ENCODE measurements at places on chromosomes 7 and 10.

- no peaks in the 10 kb centered on the region for H3K27me3 ChIP-seq
- no peak for DNase-seq
- no peaks in the 10 kb centered on the region for H3K36me3 ChIP-seq
- peak overlapping the region; percentile 61 for H3K4me3 ChIP-seq
- H3K4me1 ChIP-seq = peaks cover 11% of the 10 kb centered on the region
- no peak overlapping the region for H3K27ac ChIP-seq
These were observed 439 bp downstream of the IQUB start for GRCh38 chr7:123533929-123534382.

GRCh38 chr10:74118804-74119203, 31.8 kb downstream of the AP3M1 start:
- H3K4me1 ChIP-seq = peaks cover 11% of the 10 kb centered on the region
- H3K27ac ChIP-seq = peak overlapping the region; percentile 45
- H3K4me3 ChIP-seq = peak overlapping the region; percentile 7
- DNase-seq = peak; percentile 18
- H3K27me3 ChIP-seq = no peaks in the 10 kb centered on the region
- peaks cover 49% of the 10 kb centered on the region for H3K36me3 ChIP-seq

DNA sequence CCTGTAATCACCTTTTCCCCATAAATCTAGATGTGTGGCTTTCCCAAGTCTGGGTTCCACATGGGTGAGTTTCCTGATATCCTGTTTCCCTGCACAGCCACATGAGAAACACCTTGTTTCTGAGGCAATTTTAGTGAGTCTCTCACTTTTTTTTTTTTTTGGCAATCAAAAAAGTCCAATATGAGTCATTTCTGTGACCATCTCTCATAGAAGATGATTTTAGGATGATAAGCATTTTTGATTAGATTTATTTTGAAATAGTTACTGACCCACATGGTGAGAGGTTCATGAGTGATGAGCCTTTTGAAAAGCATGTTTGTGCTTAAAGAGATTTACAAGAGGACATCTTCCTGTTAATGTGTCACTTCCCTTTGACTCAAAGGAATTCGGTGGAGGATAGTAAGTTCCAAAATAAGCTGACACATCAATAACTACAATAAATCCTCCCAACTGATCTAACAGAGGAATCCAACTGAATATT, 464.0 kb downstream of the INHBA start:
- no peak overlapping the region for H3K4me3 ChIP-seq
- DNase-seq = no peak
- no peaks in the 10 kb centered on the region for H3K36me3 ChIP-seq

GRCh38 chr10:4068629-4069028, 283.6 kb upstream of the KLF6 start:
- no peak overlapping the region for H3K27ac ChIP-seq
- no peak overlapping the region for H3K4me3 ChIP-seq
- no peaks in the 10 kb centered on the region for H3K36me3 ChIP-seq
- no peak for DNase-seq
- H3K4me1 ChIP-seq = peaks cover 11% of the 10 kb centered on the region
- H3K27me3 ChIP-seq = no peaks in the 10 kb centered on the region

DNA sequence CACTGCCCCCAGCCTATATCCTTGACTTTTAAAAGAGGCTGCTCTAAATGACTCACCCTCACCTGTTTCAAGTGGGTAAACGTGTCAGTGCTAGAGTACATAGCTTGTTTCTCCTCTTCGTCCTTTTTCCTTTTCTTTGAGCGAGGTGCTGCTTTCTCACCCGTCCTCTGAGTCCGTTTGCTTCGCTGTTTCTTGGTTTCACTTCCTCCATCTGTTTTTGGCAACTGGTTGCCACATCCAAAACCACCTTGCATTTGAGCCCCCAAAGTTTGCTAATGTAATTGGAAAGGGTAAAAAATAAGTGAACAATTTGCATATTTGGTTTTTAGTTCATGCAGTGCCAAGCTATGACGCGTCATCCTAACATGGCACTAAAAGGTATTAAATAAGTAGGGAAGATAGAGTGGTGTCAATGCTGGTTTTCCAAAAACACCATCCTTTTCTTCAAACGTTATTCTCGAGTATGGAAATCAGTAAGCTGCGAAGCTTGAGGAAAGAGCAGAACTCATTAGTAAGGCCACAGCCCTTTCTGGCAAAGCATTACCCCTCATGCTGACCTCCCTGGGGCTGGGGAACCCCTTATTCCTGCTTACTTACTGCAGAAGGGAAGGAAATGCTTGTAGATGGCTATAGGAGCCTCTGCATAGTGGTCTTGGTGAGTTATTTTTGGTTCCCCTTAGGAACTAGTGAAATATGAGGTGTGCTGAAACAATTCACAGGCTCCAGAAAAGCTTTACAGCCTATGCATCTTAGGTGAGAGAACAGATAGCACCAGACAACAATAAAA, 133.5 kb downstream of the GALNT11 start:
- H3K27me3 ChIP-seq = no peaks in the 10 kb centered on the region
- H3K27ac ChIP-seq = no peak overlapping the region
- H3K4me3 ChIP-seq = no peak overlapping the region
- no peak for DNase-seq
- peaks cover 10% of the 10 kb centered on the region for H3K36me3 ChIP-seq

GRCh38 chr7:132825932-132826835, 249.9 kb upstream of the PLXNA4 start:
- H3K27me3 ChIP-seq = no peaks in the 10 kb centered on the region
- H3K27ac ChIP-seq = no peak overlapping the region

- H3K27ac ChIP-seq = no peak overlapping the region
- no peaks in the 10 kb centered on the region for H3K36me3 ChIP-seq
- no peak for DNase-seq
- H3K4me1 ChIP-seq = peaks cover 17% of the 10 kb centered on the region
These were observed 12.5 kb upstream of the HERPUD2 start for GRCh38 chr7:35707422-35707821.

DNA sequence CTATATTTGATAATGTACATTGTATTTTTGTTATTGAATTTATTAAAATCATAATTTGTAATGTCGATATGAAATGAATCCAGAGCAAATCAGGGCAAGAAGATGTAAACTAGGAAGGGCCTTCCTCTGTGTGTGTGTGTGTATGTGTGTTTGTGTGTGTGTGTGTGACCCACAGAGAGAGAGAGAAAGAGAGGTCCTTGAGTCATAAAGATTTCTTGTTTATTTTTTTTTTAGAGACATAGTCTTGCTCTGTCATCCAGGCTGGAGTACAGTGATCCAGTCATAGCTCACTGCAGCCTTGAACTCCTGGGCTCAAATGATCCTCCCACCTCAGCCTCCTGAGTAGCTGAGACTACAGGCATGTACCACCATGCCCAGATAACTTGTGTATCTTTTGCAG, 50.7 kb downstream of the INPP5F start:
- DNase-seq = no peak
- no peaks in the 10 kb centered on the region for H3K27me3 ChIP-seq
- H3K4me1 ChIP-seq = no peaks in the 10 kb centered on the region
- no peaks in the 10 kb centered on the region for H3K36me3 ChIP-seq
- no peak overlapping the region for H3K4me3 ChIP-seq

- H3K4me1 ChIP-seq = peaks cover 20% of the 10 kb centered on the region
- DNase-seq = no peak
- no peak overlapping the region for H3K4me3 ChIP-seq
- no peak overlapping the region for H3K27ac ChIP-seq
- H3K27me3 ChIP-seq = no peaks in the 10 kb centered on the region
These were observed 168.3 kb downstream of the UBE2H start for GRCh38 chr7:129784437-129784782.

All from HCT116 (cell line).